Naive thymus-derived CD8-positive, alpha-beta T cell (primary cell): ENCODE measurements at places on chromosomes 7 and 10.

GRCh38 chr7:30965372-30965771 lies 1.6 kb downstream of the GHRHR start:
- no peak for DNase-seq

DNA sequence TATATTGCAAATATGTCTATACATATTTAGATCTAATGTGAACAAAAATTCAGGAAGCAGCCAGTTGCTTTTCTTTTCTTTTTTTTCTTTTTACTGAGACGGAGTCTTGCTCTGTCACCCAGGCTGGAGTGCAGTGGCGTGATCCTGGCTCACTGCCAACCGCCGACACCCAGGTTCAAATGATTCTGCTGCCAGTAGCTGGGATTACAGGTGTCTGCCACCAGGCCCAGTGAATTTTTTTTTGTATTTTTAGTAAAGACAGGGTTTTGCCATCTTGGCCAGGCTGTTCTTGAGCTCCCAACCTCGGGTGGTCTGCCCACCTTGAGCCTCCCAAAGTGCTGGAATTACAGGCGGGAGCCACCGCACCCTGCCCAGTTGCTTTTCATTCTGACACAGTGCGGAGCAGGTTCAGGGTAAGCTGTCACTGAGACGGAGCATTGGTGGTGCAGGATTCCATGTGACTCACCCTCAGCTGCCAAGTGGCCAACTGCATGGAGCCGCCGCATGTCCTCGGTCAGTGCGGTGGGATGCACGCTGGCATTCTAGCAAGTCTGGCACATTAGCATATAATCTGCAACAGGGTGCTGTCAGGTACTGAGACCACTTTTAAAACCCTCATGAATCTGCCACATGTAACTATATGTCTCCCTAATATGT lies 362.7 kb downstream of the DNAJB6 start:
- no peak for DNase-seq

DNA sequence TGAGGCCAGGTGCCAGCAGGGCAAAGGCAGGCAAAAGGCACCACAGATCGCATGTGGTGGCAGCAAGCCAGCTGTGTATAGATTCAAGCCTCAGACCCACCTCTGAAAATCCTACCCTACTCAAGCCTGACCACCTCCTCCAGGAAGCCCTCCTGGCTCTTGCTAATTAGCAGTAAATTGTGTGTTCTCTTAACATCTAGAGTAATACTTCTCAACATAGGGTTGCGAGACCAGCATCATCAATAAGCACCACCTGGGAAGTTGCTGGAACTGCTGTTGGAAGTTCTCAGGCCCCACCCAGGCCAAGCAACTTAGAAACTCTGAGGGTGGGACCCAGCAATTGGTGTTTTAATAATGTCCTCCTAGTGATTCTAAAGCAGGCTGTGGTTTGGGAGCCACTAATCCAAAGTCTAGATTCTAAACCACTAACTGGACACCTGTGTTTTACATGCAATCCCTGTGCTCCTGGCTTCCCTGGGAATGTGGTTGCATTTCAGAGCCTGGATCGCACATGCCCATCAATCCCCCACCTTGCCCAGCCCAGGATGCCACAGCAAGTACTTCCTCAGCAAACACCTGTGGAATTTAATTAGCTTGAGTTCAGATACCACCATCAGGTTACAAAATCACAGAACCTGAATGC lies 46.2 kb downstream of the KCNMA1 start:
- no peak for DNase-seq

DNA sequence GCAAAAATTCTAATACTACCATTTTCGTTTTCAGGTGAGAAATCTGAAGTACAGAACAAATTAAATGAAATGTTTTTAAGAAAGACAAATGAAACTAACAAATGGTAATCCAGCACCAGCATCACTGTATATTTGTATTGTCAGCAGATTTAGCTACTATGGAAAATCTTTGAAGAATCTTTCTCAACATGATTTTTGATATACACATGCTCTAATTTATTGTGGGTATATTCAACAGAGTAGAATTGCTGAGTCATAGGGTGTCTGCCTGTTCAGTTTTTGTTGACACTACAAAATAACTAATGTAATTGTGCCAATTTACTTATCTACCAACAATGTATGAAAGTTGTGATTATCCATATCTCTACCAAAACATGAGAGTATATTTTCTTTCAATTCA lies 437.6 kb downstream of the PCDH15 start:
- no peak for DNase-seq

DNA sequence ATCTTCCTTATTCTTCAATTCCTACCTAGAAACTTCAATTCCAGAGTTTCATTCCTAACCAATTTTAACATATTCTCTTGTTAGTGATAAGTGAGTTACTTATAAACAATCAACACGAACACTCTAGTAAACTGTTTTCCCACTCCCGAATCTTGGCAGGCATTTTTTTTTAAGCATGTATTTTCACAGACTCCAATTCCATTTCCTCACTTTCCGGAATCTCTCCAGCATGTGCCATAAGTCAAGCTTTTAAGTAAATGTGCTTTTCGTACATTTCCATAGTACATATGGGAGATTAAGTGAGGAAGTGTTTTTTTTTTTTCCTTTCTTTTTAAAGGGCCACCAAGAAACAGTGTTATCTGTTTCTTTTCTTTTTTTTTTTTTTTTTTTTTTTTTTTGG lies 89.1 kb downstream of the FGFR2 start:
- DNase-seq = no peak

DNA sequence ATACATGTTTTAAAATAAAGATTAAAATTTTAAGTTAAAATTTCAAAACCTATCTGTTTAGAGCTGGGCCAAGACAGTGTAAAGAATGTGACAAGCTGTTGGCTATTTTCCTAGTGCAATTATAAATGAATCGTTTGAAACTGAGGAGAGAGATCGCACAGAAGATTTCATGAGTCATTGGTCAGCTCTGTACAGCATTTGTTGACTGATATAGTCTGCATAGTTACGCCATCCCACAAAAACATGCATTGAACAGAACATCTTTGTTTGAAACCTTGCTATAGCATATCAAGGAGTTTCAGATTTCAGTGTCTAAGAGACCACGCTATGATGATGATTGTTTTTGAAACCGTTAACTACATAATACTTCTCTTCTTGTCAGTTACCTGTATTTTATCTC lies 1.3 kb upstream of the C10orf67 start:
- no peak for DNase-seq

DNA sequence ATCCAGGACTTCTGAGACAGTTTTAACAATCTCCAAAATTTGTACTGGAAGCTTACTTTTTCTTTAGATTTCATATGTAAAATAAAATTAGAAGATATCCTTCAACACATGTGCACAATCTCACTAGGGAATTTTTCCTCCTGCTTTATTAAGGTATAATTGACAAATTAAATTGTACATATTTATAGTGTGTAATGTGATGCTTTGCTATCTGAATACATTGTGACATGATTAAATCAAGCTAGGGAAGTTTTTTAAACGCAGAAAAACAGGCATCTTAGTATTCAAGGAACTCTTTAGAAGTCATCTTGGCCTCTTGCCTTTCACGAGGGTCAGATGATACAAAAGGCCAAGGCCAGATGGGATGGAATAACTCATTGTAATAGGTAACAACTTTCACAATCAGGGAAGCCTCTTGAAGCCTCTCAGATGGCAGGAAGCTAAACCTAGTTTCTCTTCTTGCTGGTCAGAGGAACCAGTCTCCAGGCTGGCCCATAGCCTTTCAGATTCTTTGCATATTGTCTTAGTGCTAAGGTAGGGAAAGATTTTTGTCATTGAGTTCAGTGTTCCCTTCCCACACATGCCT lies 78.7 kb downstream of the RHOBTB1 start:
- DNase-seq = no peak

- no peak for DNase-seq
Measured at GRCh38 chr10:52779541-52780390, 7.2 kb upstream of the MBL2 start.

DNA sequence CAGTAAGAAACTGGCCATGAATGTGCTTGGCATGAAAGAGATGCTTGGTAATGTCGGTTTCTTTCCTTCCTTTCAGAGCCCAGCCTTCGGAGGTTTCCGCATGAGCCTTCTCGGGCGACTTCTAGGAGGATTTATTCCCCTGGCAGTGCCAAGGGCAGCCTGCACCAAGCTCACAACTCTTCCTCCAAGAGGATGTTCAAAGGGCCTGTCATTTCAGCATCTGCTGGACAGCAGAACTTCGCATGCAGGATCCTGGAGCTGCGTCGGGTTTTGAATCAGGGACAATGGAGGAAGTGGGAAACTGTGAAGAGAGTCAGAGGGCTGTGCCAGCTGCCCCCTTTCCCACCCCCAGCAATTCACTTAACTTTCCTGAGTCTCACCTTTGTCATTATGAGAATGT lies 21.3 kb downstream of the GOLGA7B start:
- DNase-seq = no peak

DNA sequence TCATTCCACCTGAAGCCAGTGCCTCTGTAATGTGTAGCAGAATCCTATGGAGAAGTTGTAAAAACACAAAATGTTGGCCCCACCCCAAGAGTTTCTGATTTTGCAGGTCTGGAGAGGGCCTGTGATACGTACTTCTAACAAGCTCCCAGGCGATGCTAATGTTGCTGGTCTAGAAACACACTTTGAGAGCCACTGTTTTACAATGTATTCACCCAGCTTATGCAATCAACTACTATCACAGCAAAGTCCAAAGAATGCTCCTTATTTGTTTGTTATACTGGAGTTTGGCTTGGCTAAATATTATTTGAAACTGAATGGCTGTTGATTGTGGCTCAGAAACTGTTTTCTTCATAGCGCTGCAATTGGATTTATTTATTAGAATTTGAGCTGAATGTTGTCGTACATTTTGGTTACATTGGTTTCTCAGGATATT lies 44.3 kb downstream of the DNAJB9 start:
- no peak for DNase-seq

GRCh38 chr7:101857358-101857811 lies 40.0 kb downstream of the CUX1 start:
- no peak for DNase-seq

- no peak for DNase-seq
Measured at GRCh38 chr10:23015021-23015707, 80.2 kb upstream of the MSRB2 start.

DNA sequence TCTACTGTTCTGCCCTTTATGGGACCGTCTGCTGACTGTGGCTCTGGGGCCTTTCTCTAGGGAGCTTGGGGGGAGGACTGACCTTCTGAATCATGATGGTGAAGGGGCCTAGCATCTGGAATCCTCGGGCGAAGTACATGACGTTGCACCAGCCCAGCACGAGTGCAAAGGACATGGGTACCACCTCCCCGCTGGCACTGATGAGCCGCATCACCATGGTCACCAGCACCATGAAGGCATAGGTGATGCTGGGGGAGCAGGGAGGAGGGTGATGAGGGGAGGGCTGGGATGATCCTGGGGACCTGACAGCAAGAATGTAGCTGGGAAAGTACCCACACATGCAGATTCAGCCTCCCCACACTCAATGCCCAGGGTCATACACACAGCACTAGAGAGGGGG lies 11.1 kb downstream of the TRPV6 start:
- DNase-seq = no peak

- no peak for DNase-seq
Measured at GRCh38 chr10:93872375-93873158, 21.2 kb upstream of the SLC35G1 start.

- DNase-seq = no peak
Measured at GRCh38 chr10:130809761-130810515, 501.6 kb downstream of the TCERG1L start.

DNA sequence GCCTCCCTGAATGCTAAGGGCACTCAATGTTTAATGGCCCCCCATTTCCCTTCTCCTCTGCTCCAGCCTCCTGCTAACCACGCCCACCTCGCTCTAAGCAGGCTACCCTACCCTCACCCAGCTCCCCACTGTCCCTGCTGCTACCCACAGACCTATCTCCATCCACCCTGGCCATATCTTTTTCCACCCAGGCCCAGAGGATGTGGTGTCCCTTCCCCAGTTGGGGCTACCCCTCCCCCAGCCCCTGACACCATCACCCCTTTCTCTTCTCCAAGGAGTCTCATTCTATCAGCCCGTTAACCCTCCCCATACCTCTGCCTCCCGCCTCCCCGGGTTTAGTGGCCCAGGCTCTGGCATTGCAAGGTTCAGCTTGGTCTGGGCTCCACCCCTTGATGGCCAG lies 28.9 kb upstream of the PPIF start:
- no peak for DNase-seq

DNA sequence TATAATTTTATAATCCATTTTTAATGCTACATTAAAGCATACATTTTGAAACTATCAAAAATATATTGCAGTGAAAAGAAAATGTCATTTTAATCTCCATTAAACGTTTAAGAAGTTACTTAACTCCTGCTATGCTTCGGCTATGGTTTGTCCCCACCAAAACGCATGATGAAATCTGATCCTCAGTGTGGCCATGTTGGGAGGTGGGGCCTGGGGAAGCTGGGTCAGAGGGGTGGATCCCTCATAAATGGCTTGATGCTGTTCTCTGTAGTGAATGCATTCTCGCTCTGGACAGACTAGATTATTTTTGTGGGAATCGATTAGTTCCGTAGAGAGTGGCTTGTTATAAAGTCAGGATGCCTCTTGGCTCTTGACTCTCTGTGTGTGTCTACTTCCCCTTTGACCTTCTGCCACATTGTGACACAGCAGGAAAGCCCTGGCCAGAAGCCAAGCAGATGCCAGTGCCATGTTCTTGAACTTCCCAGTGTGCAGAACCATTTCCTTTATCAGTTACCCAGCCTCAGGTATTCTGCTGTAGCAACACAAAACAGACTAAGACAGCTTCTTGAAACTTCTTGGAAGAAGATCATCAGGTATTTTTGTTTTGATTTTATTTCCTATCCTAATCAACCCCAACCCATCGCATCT lies 77.8 kb downstream of the TCERG1L start:
- no peak for DNase-seq

DNA sequence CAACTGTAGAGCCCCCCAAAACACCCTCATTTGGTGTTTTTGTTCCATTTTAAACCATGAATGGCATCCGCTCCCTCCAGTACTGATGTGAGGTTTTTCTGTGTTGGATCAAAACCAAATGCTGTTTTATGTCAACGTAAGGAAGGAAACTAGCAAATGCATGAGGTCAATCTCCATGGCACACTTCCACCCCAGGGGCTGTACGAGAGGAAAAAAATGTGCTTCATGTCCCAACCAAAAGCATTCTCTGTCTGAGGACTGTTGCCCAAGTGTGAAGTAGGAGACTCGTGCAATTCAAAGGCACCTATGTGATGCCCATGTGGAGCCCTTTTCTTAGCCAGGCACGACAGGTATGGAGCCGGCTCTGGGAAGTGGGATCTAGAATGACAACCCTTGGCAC lies 180.3 kb upstream of the MKI67 start:
- no peak for DNase-seq

- no peak for DNase-seq
Measured at GRCh38 chr10:122044713-122045112, 55.8 kb downstream of the TACC2 start.

- DNase-seq = no peak
Measured at GRCh38 chr7:48193421-48193820, 22.2 kb downstream of the ABCA13 start.

- no peak for DNase-seq
Measured at GRCh38 chr10:133123746-133124356, 36.1 kb downstream of the ADGRA1 start.

- DNase-seq = no peak
Measured at GRCh38 chr10:111933937-111934336, 249.6 kb downstream of the GPAM start.

- no peak for DNase-seq
Measured at GRCh38 chr10:102814873-102815661, 22.1 kb downstream of the CYP17A1 start.

GRCh38 chr7:11236680-11237079 lies 263.0 kb downstream of the PHF14 start:
- DNase-seq = no peak
